ENCODE measurements at places on chromosomes 2 and 18. TPM values are rescaled to one million over a fixed set of nuclear protein-coding genes. Genes with fewer than 3 reads are reported as not detected.

Gene C2orf74
- total RNA-seq: 51.5 TPM

Gene UGT1A1
- total RNA-seq: not detected

Gene ANKRD62
- total RNA-seq: not detected

Gene ADCYAP1
- total RNA-seq: not detected

Gene TMEM198
- 1.4 TPM for total RNA-seq

DNA sequence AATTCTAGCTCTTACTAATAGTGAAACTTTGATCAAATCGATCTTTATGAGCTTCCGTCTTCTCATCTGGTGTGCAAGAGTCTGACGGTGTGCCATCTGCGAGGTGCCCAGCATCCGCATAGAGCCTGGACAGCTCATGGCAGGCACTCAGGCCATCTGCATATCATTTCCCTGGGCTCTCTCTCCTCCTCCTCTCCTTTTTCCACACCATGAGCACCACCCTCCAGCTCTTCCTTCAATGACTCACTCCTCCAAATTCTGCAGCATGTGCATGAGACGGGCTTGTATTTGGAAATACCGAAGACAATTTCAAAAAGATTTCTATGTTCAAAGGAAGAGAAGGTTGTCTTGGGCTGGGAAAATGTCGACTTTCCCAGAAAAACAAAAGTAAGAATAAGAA, 161.1 kb downstream of the CCBE1 start:
- no peak for DNase-seq

- DNase-seq: no peak
These were observed 33.3 kb upstream of the TTC27 start for GRCh38 chr2:32594573-32594972.

- DNase-seq: peak; percentile 16
These were observed 29.7 kb downstream of the C2orf42 start for GRCh38 chr2:70161069-70161534.

DNA sequence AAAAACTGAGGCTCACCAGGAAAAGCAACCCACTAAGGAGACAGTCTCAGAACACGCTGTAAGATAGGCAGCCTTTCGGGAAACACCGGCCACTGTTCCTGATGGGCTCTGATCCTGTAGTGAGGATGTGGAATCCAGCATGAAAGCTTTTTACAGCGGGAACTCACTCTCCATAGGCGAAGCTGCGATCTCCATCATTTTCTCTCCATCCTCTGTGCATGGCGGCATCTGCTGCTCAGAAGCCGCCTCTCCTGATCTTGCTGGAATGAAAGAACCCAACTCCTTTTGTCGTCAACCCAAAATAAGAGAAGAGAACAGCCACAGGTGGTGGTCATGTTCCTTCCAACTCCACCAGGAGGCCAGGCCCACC, 49.9 kb downstream of the TMEM18 start:
- DNase-seq: no peak

- no peak for DNase-seq
These were observed 419.8 kb downstream of the DPP10 start for GRCh38 chr2:114862243-114862642.

- no peak for DNase-seq
These were observed 171.4 kb downstream of the ZNF804A start for GRCh38 chr2:184769686-184770085.

DNA sequence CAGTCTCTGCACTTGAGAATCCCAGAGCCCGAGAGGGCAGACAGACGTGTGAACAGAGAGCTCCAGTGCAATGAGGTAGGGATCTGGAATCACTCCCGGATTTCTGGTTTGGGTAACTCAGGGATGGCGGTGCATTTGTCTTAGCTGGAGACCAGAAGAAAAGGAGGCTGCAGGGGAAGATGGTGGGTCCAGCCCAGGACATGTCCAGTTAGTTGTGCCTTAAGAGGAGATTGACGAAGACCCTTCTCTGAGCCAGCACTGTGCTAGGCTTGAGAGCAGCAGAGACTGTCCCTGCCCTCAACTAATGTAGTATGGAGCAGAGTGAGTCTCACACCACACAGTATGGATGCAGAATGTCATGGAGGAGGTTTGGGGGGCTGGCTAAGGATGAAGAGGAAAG, 150.6 kb upstream of the COPS8 start:
- DNase-seq: no peak

- no peak for DNase-seq
These were observed 53.2 kb downstream of the SETBP1 start for GRCh38 chr18:44733754-44734465.
